ENCODE measurements at places on chromosomes 11 and 22.

DNA sequence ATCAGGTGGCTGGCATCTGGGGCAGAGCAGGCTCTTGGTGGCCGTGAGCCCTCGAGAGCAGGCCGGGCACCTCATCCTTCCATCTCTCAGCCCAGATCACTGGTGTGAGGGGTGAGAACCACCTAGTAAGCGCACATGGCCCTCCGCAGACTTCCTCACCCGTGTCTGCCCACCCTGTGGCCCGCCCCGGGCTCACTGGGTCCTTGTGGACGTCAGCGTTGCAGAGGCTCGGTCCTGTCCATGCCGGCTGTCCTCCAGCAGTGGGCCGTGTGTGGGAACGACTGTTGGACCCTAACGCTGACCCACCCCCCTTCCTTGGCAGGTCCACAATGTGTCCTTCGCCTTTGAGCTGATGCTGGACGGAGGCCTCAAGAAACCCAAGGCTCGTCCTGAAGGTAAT is 17.2 kb upstream of the PARVG start:
- DNase-seq: no peak

DNA sequence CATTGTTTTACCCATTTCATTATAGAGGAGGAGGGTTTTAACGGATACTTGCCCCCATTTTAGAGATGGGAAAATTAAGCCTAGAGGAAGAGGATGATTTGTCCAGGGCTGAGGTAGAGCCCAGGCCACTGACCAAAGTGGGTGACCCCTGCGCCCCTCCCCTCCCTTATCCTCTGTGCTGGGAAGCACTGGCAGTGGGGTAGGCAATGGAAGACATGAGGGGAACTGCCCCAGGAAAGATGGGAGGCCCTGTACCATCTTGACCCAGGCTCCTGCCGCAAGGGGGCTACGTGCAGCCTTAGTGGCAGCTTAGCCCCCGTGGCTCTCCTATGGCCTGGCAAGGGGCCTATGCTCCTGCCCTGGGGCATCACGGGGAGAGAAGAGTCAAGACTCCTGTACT is 76.4 kb upstream of the MYOD1 start:
- DNase-seq: no peak

DNA sequence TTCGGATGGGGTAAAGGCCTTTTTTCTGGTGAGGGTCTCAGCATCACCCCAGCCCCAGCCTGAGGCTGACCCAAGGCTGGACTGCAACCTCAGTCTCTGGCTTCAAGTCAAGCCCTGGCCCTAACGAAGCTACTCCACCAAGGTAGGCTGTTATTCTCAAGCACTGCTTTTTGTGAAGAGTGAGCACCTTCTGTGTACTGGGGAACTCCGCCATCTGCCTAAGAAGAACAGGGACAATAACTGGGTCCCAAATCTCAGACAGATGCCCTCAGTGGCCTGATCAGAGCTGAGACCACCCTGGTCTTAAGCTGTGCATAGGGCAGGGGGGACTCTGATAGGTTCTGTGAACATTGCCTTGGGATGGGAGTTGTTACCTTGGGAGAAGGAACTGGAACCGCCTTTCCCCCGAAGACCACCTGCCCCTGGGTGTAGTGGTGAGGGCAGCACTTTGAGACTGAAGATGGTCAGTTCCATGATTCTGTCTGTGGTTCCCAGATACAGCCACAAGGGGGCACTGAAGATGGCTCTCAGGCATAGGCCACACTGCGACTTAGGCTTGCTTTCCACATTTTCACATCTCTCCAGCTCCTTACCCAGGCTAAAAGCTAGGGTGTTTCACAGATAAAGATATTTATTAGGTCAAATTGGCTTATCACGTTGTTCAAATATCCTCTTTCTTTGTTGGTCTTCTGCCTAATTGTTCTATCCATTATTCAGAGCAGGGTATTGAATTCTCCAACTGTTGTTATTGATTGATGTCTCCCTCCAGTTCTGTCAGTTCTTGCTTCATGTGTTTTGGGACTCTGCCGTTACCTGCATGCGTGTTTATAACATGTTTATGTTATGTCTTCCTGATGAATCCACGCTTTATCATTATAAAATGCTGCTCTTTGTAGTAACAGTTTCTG is 11.8 kb upstream of the UVRAG start:
- DNase-seq: peak; percentile 72

DNA sequence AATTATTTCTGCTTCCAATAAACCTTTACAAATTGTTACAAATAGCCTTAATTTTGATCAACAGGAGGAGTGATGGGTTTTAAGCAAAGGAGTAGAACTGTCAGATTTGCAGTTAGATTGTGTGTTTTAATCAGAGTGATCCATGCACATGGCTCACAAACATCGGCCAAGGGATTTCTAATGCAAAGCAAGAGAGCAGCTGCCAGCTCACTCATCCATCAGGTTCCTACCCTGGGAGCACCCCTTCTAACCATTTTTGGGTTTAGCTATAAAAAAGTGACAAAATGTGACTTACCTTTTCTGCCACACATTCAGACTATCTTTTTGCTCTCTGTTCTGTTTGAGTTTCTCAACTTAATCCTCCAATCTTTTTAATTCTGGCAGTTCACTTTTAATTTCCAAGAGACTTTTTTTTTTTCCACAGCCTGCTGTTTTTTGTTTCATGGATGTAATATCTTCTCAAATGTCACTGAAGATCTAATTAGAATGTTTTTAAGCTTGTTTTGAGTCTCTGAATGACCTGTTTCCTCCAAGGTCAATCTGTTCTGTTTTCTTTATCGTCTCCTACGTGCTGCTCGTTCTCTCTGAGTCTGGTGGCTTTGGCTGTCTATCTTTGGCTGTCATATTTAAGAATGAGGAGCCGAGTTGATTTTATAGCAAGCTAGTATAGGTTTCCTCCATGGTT is 6.0 kb downstream of the IZUMO1R start:
- no peak for DNase-seq

GRCh38 chr22:19871023-19871844 is 16.6 kb upstream of the GNB1L start:
- DNase-seq: no peak

GRCh38 chr11:8224711-8225110 is 39.0 kb downstream of the LMO1 start:
- DNase-seq: no peak

- DNase-seq: no peak
Observed at GRCh38 chr11:124219126-124219525, 21.8 kb upstream of the OR8G1 start.

- no peak for DNase-seq
Observed at GRCh38 chr11:47189100-47189834, 3.0 kb upstream of the PACSIN3 start.

- no peak for DNase-seq
Observed at GRCh38 chr11:107337917-107338316, 119.7 kb downstream of the CWF19L2 start.

GRCh38 chr11:66745356-66746235 is 16.6 kb upstream of the SPTBN2 start:
- no peak for DNase-seq

GRCh38 chr11:46808799-46809431 is 37.2 kb downstream of the CKAP5 start:
- no peak for DNase-seq

DNA sequence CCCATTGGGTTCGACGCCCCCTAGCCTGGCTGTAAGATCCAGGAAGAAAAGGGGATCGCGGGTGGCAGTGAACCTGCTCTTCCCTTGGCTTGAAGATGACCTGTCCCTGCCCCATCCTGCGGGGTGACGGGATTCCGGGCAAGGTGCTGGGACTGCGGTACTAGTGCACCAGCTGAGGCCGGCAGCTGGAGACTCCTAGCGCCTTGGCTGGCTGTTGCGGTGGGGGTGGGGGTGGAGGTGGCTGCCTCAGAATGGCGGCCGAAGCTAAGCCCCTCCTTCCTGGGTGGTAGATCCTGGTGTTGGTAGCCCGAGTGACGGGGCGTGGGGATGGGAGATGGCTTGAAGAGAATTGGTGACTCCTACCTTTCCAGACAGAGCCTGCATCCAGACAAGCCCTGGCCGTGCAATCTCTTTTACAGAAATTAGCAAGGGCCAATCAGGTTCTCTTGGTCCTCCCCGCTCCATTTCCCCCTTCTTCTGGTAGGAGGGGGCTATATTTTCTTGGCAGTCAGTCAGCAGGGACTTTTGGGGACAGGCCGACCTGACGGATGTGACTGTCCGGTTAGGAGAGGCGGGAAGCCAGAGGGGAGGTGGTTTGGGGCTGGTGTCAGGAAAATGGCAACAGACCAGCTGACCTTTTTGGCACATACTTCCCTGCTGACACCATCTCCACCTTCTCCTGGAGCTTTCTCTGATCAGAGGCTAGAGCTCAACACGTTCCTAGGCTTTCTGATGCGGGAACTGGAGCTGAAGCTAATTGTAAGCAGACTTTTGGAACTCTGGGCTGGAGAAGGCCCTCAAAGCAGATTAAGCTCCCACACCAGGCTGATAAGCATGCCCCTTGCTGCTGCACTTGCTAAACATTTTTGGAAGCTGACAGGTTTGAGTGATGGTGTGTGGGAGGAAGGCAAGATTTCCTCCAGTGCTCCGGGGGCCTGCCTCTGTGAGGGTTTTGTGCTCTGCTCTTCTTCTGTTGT is 2.0 kb downstream of the NAV2 start:
- DNase-seq: peak; percentile 67

- no peak for DNase-seq
Observed at GRCh38 chr11:130330101-130330684, 15.5 kb upstream of the ZBTB44 start.

GRCh38 chr11:22787551-22788162 is 41.9 kb downstream of the SVIP start:
- no peak for DNase-seq

GRCh38 chr11:19744130-19744529 is 31.5 kb downstream of the NAV2 start:
- no peak for DNase-seq

Measured in psoas muscle (tissue), 8 donors.